ENCODE measurements at places on chromosomes 4 and X. TPM values are rescaled to one million over a fixed set of nuclear protein-coding genes. Genes with fewer than 3 reads are reported as not detected.

MAGEA11 gene
- not detected for total RNA-seq

SHOX gene
- total RNA-seq: not detected

COL4A5 gene
- total RNA-seq: 12.0 TPM

ATP5ME gene
- total RNA-seq: not detected

CT55 gene
- not detected for total RNA-seq

GLRB gene
- total RNA-seq: 8.4 TPM

PABPC4L gene
- 1.3 TPM for total RNA-seq

STARD8 gene
- total RNA-seq: 16.0 TPM

TLR6 gene
- 0.11 TPM for total RNA-seq

TCP11X2 gene
- total RNA-seq: not detected

SMIM10L2A gene
- 0.85 TPM for total RNA-seq

PPBP gene
- not detected for total RNA-seq

C1QTNF7 gene
- 23.2 TPM for total RNA-seq

SPATA4 gene
- total RNA-seq: not detected

ADGRG4 gene
- 0.75 TPM for total RNA-seq

GJB1 gene
- total RNA-seq: not detected

AMTN gene
- not detected for total RNA-seq

TCEANC gene
- total RNA-seq: 4.5 TPM

C4orf36 gene
- not detected for total RNA-seq

XIAP gene
- 22.9 TPM for total RNA-seq

AR gene
- total RNA-seq: 16.3 TPM

PLAC1 gene
- total RNA-seq: not detected

CCDC160 gene
- not detected for total RNA-seq

RASGEF1B gene
- total RNA-seq: 8.4 TPM

Data from ascending aorta (tissue), 2 donors.